A673 (cell line): ENCODE measurements at places on chromosomes 6 and 20. TPM values are rescaled to one million over a fixed set of nuclear protein-coding genes. Genes with fewer than 3 reads are reported as not detected.
A peak's percentile ranks its signal among the peaks of the same experiment; 100 is the strongest.

DNA sequence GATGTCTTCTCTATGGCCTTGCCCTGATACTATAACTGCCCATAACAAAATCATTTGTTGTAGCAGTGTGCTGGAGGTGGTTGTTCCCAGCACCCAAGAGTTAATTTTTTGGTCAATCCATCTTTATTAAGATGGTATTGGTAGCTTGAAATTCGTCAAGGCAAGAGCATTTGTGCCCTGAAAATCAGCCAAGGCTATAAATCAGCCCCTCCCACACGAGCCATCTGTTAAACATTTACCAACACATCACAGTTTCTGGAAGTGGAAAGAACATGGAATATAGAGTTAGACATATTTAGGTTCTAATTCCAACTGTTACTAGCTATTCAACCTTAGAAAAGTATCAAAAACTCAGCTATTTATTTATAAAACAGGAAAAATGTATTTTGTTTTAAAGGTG lies 888.4 kb upstream of the GJE1 start:
- no peak overlapping the region for H3K4me3 ChIP-seq
- no peak overlapping the region for H3K27ac ChIP-seq
- no peaks in the 10 kb centered on the region for H3K4me1 ChIP-seq
- H3K36me3 ChIP-seq, result no peaks in the 10 kb centered on the region
- no peak for DNase-seq
- H3K27me3 ChIP-seq, result no peaks in the 10 kb centered on the region

DNA sequence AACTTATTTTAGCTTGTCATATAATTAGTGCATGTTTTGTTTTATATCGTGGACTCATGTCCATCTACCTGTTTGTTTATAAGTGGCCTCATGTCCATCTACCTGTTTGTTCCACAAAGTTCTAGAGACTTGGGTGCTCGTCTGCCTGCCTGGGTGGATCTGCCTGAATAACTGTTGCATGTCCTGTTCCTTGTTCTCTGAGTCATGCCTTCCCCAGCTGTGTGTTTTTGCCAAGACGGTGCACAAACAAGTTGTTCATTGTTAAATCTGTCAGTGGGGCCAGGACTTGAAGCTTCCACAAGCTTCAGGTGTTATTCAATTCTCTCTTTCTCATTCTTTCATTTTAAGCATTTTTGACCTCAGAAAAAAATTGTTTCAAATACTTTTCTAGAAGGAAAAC lies 358.0 kb upstream of the CITED2 start:
- no peak for DNase-seq
- no peaks in the 10 kb centered on the region for H3K4me1 ChIP-seq
- H3K4me3 ChIP-seq, result no peak overlapping the region

DNA sequence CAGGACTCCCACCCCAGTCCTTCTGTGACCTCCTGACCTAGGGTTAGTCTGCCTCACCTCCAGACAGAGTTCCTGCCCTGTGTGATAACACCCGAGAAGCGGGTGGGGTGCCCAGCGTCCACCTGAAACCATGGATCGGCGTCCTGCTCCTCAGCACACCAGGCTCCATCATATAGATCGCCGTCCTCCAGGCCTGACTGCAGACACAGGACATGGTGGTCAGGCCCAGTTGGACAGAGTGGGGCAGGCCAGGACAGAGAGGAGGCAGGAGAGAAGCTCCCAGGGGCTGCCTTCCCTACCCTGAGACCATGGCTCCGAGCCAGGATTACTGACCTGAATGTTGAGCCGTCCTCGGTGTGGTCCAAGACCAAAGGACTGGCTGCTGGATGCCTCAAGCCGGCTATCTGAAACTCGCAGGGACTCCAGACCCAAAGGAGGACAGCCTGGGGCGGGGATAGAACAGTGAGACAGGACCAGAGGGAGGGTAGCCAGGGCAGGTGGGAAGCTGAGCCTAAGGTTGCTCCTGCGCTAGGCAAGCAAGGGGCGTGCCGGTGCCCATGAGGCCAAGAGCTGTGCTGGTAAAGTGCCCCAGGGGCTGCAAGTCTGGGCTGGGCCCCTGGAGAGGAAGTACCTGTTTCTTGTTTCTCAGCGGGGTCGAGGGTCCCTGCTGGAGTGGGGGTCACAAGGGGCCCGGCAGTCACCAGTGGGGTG lies 2.2 kb downstream of the CPXM1 start:
- H3K27me3 ChIP-seq, result peaks cover 49% of the 10 kb centered on the region
- H3K4me3 ChIP-seq, result no peak overlapping the region
- no peak for DNase-seq
- peaks cover 5% of the 10 kb centered on the region for H3K4me1 ChIP-seq

DNA sequence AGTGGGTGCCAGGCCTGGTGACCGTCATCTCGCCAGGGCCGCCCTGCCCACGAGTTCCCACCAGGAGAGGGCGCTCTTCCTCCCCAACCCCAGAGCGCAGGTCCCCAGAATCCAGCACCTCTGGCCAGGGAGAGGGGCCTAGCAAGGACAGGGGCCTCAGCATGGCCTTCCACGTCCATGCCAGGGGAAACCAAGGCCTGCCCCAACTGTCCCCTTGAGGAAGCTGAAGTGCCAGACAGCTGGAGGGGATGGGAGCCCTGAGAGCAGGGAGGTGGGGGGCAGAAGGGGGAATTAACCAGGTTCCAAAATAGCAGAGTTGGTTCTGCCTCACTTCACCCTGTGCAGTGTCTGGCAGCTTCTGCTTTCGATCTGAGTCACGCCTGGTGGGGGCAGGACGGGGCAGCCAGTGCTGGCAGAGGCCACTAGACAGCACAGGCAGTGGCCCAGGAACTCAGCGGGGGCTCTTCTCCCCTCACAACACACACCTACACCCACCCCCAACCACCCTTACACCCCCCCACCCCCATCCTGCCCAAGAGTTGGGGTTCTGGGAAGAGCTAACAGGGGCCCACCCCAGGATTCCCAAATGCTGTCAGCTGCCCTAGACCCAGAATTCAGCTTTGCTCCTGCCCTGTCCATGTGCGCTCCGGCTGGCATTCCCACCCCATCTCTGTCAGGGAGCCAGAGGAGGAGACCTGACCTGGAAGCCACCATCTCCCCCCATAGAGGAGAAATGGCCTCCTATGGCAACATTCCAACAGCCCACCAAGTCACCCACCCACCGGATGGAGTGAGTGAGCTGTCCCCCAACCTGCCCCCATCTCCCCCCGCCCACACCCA lies 29.2 kb downstream of the TFEB start:
- H3K4me3 ChIP-seq, result no peak overlapping the region
- peak overlapping the region; percentile 37 for H3K27ac ChIP-seq
- DNase-seq, result peak; percentile 45
- H3K27me3 ChIP-seq, result no peaks in the 10 kb centered on the region
- H3K4me1 ChIP-seq, result peaks cover 6% of the 10 kb centered on the region

GRCh38 chr6:38279963-38280588 lies 359.7 kb downstream of the BTBD9 start:
- H3K4me3 ChIP-seq, result no peak overlapping the region
- no peaks in the 10 kb centered on the region for H3K36me3 ChIP-seq
- DNase-seq, result no peak
- no peaks in the 10 kb centered on the region for H3K27me3 ChIP-seq

DNA sequence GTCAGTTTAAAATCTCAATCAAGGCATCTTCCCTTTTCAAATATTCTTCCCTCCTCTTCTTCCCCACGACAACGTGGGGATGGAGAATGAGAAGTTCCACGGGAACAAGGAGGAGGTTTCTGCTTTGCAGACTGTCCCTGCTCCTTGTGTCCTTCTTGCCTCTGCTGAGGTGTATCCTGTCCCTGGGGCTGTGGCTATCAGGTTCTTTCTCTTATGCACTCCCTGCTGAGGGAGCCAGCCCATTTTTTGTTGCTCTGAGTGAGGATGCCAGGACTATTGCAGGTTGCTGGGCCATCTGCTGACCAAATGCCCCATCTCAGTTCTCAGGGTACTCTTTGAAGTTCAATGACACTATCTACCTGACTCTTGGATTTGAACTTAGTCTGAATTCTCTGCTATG lies 533.6 kb downstream of the RNF144B start:
- no peaks in the 10 kb centered on the region for H3K36me3 ChIP-seq
- H3K27me3 ChIP-seq, result no peaks in the 10 kb centered on the region
- no peak overlapping the region for H3K27ac ChIP-seq
- H3K4me3 ChIP-seq, result no peak overlapping the region
- no peaks in the 10 kb centered on the region for H3K4me1 ChIP-seq

- H3K36me3 ChIP-seq, result no peaks in the 10 kb centered on the region
- no peaks in the 10 kb centered on the region for H3K27me3 ChIP-seq
- DNase-seq, result no peak
- H3K4me1 ChIP-seq, result peaks cover 13% of the 10 kb centered on the region
- no peak overlapping the region for H3K27ac ChIP-seq
Measured at GRCh38 chr6:163985710-163986109, 571.2 kb downstream of the QKI start.

DNA sequence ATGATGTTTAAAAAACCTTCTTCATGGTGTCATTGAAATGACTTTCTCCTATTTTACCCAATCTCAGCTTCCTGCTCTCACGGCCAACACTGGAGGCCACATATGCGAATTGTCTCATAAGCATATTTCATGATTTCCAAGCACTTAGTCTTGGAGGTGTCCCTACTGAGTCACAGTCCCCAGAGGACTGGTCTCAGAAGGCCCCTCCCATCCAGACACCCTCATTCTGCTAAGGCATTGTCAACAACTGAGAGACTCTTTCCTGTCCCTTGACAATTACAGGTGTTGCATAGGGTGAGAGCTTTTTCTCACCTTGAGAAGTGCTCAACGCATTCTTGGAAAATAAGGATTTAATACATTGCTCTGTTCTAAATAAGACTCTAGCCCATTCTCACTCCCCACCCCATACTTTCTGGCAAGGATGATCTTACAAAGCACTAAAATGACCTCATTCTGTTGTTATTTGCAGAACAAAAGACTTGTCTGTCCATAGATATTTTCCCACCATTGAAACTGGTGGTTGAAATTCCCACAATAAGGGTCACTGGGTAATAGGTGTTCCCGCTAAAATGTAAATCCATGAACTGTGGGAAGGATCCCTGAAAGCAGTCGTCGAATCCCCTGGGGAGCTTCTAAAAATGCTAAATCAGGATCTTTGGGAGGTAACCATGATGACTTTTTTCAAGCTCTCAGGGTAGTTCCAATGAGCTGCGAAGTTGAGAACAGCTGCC lies 32.3 kb upstream of the SLC22A23 start:
- H3K27me3 ChIP-seq, result no peaks in the 10 kb centered on the region
- H3K36me3 ChIP-seq, result no peaks in the 10 kb centered on the region
- no peak overlapping the region for H3K27ac ChIP-seq
- DNase-seq, result no peak
- H3K4me3 ChIP-seq, result no peak overlapping the region

- DNase-seq, result no peak
- no peaks in the 10 kb centered on the region for H3K27me3 ChIP-seq
- H3K4me3 ChIP-seq, result no peak overlapping the region
- no peak overlapping the region for H3K27ac ChIP-seq
Measured at GRCh38 chr20:21387528-21387927, 9.8 kb downstream of the NKX2-4 start.

DNA sequence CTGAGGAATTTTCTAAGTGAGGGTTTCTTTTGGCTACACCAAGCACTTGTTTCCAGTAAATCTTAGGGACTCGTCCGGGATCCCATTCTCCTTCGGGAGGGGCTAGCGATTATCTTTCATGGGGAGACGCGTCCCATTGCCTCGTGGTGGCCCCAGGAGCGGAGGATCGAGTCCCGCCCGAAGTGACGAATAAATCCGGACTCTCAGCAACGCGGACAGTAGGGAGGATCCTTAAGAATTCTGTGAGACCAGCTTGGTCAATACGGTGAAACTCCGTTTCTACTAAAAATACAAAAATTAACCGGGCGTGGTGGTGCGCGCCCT lies 69.1 kb upstream of the PRSS16 start:
- no peaks in the 10 kb centered on the region for H3K27me3 ChIP-seq
- peak overlapping the region; percentile 86 for H3K27ac ChIP-seq
- H3K4me3 ChIP-seq, result peak overlapping the region; percentile 98
- H3K36me3 ChIP-seq, result no peaks in the 10 kb centered on the region
- no peaks in the 10 kb centered on the region for H3K4me1 ChIP-seq
- no peak for DNase-seq

GRCh38 chr6:149075616-149076354 lies 241.7 kb upstream of the TAB2 start:
- no peak overlapping the region for H3K27ac ChIP-seq
- H3K4me1 ChIP-seq, result no peaks in the 10 kb centered on the region
- DNase-seq, result no peak
- H3K27me3 ChIP-seq, result no peaks in the 10 kb centered on the region

GRCh38 chr6:16921399-16922110 lies 160.3 kb upstream of the ATXN1 start:
- no peaks in the 10 kb centered on the region for H3K36me3 ChIP-seq
- H3K4me3 ChIP-seq, result no peak overlapping the region
- no peak for DNase-seq
- no peaks in the 10 kb centered on the region for H3K27me3 ChIP-seq
- H3K4me1 ChIP-seq, result peaks cover 16% of the 10 kb centered on the region
- peak overlapping the region; percentile 24 for H3K27ac ChIP-seq

DNA sequence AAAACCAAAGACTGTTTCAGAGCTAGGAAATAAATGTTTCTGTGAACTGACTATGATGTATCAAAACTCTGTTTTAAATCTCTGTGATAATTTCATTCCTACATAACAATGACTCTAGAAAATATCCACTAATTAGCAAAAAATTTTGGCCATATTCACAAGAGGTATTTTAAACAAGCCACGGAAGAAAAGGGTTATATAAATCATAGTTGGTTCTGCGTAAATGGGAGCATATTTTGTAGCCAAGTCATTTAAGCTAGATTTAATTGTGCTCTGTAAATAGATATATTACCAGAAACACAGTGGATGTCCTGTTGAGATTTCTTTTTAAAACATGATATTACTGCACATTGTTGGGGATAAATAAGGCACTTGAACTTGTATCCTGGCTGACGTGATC lies 416.5 kb upstream of the PLCB4 start:
- H3K36me3 ChIP-seq, result no peaks in the 10 kb centered on the region
- no peak overlapping the region for H3K27ac ChIP-seq
- no peaks in the 10 kb centered on the region for H3K27me3 ChIP-seq
- no peak overlapping the region for H3K4me3 ChIP-seq

DNA sequence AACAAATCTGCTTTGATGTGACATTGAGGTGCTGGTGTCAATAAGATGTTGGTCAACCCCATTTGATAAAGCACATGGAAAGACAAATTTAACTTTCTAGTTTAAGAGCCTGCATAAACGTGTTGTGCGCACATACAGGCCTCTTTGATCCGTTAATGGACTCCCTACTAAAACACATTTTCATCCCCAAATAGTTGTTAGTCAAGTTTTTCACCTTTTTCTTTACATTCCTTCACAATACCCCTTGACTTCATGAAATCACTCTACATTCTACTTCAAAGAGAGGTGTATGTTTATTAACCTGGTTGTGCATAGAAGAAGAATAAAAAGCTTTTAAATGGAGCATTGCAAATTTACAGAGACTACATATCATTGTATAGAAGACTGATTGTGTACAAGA lies 180.3 kb downstream of the HDGFL1 start:
- no peaks in the 10 kb centered on the region for H3K36me3 ChIP-seq
- no peaks in the 10 kb centered on the region for H3K4me1 ChIP-seq
- no peak overlapping the region for H3K4me3 ChIP-seq

GRCh38 chr6:124769811-124770544 lies 192.3 kb upstream of the RNF217 start:
- peak overlapping the region; percentile 1 for H3K27ac ChIP-seq
- DNase-seq, result peak; percentile 75
- no peaks in the 10 kb centered on the region for H3K27me3 ChIP-seq
- no peak overlapping the region for H3K4me3 ChIP-seq
- peaks cover 51% of the 10 kb centered on the region for H3K4me1 ChIP-seq
- H3K36me3 ChIP-seq, result no peaks in the 10 kb centered on the region

PIGT gene
- 97.2 and 97.3 TPM in 2 replicates for total RNA-seq

GFOD1 gene
- 7.5 and 8.8 TPM in 2 replicates for total RNA-seq

RHAG gene
- not detected in 2 replicates for total RNA-seq

HSF2 gene
- total RNA-seq, result 27.5 and 31.3 TPM in 2 replicates

ADGRF5 gene
- total RNA-seq, result 0.31 and 0.34 TPM in 2 replicates

GPX5 gene
- not detected in 2 replicates for total RNA-seq

TCP11 gene
- not detected in 2 replicates for total RNA-seq

TREM1 gene
- not detected in 2 replicates for total RNA-seq

ARHGAP18 gene
- 12.7 and 14.2 TPM in 2 replicates for total RNA-seq

OPRM1 gene
- total RNA-seq, result not detected in 2 replicates
